ENCODE measurements at places on chromosomes 7 and 10.

GRCh38 chr10:33386926-33387325 is 52.5 kb upstream of the NRP1 start:
- DNase-seq: no peak

DNA sequence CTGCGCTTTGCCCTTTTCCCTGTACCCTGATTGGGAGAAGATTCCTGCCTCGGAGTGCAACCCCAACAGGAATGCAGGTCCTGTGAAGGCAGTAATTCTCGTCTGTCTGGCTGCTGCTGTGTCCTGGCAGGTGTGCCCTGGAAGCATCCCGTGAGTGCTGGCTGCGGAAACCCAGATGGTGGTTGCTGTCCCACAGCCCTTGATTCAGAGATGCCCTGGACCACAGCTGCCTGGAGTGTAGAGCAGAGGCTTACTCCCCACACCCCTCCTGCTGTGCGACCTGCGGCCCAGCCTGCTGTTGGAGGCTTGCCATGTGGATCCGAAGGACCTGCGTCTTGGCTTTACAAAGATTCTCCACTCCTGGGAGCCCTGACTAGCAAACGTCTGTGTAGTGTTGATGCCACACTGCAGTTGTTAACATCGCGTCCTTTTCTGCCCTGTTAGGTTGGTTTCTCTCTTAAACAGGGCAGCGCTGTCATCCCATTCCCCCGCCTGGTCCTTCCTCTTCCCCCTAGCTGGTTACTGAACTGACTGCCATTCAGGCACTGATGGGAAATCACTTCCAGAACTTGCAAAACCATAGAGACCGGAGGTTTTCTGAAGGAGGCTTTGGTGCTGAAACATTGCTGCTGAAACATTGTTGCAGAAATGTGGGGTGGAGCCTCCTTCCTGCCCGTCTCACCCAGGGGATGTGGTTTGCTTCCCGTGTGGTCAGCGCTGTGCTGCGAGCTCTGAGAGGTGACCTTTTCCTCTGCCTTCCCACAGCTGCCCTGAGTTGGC is 53.3 kb downstream of the DNAJB6 start:
- no peak for DNase-seq

GRCh38 chr7:28076423-28077200 is 104.0 kb downstream of the JAZF1 start:
- DNase-seq: no peak

DNA sequence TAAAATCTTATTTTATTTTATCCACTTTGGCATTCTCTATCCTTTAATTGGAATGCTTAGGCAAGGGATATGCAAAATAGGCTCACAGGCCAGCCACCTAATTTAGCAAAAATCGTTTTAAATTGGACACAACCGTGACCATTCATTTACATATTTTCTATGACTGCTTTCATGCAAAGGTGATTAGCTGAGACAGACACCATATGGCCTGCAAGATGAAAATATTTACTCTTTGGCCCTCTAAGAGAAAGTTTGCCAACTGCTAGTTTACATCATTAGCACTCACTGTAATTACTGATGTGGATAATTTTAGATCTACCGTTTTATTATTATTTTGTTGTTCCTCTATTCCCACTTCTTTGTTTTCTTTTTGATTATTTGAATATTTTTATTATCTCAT is 375.5 kb upstream of the LRRTM3 start:
- no peak for DNase-seq

- DNase-seq: no peak
Measured at GRCh38 chr7:46830-47140, 145.6 kb upstream of the FAM20C start.

Measured in activated naive CD4-positive, alpha-beta T cell (primary cell).